ENCODE measurements at places on chromosomes 1 and 21.

GRCh38 chr1:154837034-154837671 is 32.9 kb downstream of the KCNN3 start:
- no peak for DNase-seq

- DNase-seq, result no peak
Measured at GRCh38 chr1:163085904-163086268, 16.7 kb downstream of the RGS4 start.

GRCh38 chr1:20426923-20427322 is 59.1 kb downstream of the CAMK2N1 start:
- no peak for DNase-seq

GRCh38 chr1:58324558-58324957 is 222.0 kb downstream of the OMA1 start:
- no peak for DNase-seq

GRCh38 chr1:208825300-208825699 is 581.1 kb upstream of the PLXNA2 start:
- DNase-seq, result no peak

Measured in KBM-7 (cell line).